ENCODE measurements at places on chromosomes 6 and 20.

- no peak for DNase-seq
These were observed 161.0 kb downstream of the MCHR2 start for GRCh38 chr6:99833034-99833433.

GRCh38 chr20:57902473-57902872 lies 192.7 kb upstream of the PMEPA1 start:
- DNase-seq = no peak

GRCh38 chr20:48679599-48679998 lies 148.2 kb downstream of the PREX1 start:
- no peak for DNase-seq

GRCh38 chr6:16292942-16293341 lies 54.6 kb downstream of the GMPR start:
- no peak for DNase-seq

DNA sequence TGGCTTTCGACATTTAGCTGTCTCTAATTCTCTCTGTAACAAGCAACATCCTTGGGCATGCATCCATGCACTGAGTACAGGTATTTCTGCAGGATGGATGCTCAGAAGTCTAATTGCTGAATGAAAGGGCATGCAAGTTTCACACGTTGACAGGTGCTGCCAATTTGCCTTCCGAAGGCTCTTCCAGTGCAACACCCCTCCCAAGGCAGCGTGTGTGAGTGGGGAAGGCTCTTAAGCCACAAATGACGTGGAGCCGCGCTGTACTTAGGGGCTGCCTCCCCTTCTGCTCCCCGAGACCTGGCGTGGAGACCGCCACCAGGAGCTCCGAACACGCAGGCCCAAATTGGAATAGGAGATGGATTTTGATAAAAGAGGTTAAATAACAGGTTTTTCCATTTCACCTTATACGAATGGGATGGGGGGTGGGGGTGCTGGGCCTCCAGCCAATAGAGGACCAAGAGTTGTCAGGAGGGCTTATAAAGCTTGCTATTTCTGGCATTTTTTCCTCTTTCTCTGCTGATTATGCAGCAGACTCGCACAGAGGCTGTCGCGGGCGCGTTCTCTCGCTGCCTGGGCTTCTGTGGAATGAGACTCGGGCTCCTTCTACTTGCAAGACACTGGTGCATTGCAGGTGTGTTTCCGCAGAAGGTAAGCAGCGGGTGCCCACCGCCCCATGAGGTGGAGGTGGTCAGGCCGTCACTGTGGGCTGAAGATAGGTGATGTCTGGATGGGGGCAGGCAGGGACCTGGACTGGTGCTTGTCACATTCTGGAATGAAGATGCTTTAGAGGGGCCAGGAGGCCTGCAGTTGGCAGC lies 30.9 kb downstream of the TOX2 start:
- no peak for DNase-seq

GRCh38 chr6:24927277-24927955 lies 8.3 kb downstream of the RIPOR2 start:
- DNase-seq = no peak

DNA sequence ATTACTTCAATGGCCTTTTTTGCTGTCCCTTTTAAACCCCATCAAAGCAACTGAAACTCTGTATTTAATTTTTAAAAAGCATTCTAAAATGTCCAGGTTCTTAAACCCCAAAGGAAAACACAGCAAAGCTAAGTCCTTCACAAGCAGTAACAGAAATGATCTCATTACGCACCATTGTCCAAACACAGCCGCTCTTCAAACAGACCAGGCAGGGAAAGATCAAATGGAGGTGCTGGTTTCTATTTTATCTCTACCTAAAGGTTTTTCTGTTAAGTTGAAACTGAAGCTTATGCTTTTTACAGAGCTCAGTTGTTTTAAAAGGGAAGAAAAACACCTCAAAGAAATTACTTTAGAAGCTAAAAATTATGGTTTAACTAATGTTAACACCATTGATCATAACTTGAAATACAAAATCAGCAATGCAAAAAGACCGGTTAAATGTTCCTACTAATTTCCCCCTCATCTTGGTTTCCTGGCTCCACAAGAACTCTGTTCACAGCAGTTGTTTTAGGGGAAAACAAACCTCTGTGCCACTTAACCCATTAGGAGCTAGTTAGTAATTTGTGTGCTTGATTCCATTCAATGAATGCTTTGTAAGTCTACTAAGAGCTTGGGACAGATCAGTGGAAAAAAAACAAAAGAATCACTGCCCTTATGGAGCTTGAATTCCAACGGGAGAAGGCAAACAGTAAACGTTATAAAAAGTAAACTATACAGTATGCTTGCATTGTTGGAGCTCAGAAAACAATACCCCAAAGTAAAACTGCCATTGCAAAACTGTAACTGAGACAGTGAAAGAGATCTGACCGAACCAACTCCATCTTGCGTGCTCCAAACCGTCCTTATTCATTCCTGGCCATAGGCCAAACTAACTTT lies 87.4 kb downstream of the CD24 start:
- DNase-seq = no peak

- DNase-seq = no peak
These were observed 103.8 kb downstream of the RALGAPA2 start for GRCh38 chr20:20608641-20609040.

DNA sequence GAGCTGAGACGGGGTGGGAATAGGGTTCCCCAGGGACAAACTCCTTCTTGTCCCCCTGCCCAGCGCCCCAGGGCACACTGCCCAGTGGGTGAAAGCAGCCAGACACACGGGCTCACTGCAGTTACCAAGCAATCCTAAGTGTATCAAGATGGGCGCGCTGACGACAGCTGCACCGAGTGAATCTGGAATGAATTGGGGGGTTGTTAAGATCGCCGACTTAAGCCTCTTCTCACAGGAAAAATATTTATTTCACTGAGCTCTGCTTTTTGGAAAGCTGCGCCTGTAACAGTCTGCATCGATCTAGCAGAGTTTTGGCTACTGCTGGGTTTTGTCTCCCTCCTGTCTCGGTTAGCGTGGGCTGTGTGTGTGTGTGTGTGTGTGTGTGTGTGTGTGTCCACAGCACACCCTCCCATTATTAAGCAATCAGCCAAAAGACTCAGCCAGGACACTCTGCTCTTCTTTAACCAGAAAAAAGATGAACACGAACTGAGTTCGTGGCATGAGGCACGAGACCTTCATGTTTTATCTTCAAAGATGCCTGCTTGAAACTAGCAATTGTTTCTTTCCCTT lies 35.9 kb downstream of the RIPOR3 start:
- no peak for DNase-seq

- DNase-seq = no peak
These were observed 99.2 kb downstream of the MYLK4 start for GRCh38 chr6:2651536-2651935.

DNA sequence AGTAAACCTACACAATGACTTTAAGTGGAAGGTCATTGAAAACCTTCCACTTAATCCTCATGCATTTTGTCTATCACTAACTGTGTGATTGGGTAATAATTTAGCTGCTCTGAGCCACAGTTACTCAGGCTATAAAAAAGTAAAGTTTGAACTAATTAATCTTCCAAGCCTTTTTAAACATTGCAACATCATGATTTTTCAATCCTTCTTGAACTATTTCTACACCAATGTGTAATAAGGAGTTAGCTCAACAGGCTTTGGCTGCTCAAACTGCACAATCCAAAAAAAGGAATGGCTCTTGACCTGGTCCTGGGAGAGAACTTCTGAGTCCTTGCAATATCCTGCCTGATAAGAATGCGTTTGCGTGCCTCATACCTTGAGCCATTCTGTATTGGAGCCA lies 34.8 kb upstream of the FILIP1 start:
- no peak for DNase-seq

DNA sequence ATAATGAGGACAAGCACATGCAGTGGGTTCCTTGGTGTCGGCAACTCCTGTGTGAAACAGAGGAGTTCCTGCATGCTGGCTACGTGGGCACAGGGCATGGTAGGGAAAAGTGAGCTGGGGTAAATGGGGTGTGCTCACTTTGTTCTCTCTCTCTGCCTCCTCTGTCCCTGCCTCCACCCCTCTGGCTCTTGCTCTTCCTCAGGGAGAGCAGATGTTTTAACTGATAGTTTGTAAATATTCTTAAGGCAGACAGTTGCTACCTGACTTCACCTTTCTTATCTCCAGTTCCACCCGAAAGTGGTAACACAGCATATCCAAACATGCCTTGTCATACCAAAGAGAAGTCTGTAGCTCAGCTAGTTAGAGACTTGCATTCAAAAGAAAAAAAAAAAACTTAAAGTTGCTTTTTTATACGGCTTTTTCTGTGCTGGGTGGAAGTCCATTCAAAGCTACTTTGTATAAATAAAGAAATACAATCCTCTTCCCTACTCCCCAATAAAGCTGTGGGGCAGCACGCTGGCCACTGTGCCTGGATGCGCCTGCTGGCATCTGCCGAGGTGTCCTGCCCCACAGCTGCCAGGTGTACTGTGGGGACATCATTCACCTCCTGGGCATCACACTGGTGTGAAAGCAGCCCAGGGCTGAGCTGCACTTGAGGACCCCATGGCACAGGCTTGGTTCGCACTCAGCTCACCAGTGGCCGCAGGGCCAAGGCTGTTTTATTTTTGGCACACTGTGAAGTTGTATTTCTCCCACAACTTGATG lies 93.6 kb downstream of the FOXC1 start:
- no peak for DNase-seq

DNA sequence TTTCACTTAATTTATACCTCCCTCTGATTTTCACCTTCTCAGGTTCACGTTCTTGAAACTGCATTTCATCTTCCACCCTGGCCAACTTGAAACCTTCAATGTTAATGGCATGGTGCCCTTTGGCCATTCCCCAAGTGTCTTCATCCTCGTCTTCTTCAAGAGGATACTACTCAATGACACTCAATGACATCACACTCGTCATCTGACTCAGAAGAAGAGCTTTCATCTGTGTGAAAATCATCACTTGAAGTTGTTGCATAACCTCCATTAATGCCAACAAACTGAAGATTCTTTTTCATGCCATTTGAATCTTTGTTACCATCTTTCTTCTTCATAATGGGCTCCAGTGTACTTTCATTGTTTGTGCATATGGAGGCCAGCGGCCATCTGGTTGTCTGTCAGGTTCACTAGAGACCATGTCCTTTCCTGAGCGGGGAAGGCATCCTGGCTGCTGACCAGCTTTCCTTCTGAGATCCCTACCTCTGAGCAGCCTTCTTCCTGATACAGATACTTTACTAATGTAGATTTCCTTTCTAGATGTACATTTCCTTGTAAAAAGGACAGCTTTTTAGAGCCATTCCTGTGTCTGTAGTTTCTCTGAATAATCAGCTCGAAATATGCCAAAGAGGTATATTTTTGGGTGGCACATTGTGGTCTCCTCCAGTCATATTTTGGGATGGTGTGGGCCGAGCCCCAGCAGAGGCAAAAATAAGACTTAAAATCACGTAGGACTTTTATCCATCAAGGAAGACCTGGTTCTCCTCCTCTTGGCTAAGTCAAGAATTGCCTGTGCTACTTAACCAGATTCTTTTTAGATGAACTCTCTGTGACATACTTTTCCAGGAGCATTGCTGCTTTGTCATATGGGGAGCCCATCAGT lies 21.3 kb downstream of the TRMT6 start:
- no peak for DNase-seq

GRCh38 chr20:21182832-21183563 lies 57.1 kb downstream of the KIZ start:
- DNase-seq = no peak

GRCh38 chr6:36852481-36853147 lies 13.4 kb upstream of the CPNE5 start:
- no peak for DNase-seq

- DNase-seq = no peak
These were observed 63.3 kb downstream of the PLCG1 start for GRCh38 chr20:41200446-41201202.

DNA sequence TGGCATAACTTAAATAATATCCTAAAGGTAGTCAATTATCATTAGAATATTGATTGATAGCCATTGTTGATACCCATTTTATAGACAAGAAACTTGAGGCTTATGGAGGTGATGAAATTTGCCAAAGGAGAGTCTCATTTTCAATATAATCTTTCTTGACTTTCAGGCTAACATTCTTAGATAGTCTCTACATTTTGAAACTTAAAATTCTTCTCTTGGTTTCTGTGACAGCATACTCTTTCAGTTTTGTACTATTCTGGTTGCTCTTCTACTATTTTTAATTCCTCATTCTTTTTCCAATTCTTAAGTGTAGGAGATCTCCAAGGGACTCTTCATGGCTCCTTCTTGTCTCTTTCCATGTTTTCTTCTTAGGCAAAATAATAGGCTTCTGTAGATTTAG lies 3.7 kb upstream of the SH3BGRL2 start:
- DNase-seq = no peak

DNA sequence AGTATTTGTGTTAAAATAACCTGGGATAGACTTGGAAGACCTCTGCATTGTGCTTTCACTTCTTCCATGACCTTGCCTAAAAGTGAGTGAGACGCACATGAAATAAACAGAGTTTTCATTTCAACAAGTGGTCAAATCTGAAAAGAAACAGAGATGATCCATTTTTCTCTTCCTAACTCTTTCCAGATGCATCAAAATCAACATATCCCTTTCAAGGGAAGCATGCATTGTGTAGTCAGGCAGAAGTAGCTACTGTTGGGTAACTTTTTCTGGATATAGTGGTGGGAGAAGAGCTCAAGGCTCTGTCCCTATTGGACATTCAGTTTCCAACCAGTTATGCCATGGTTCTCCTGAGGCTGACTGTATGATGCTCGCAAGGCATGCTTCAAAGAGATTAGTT lies 233.0 kb upstream of the JAG1 start:
- no peak for DNase-seq

DNA sequence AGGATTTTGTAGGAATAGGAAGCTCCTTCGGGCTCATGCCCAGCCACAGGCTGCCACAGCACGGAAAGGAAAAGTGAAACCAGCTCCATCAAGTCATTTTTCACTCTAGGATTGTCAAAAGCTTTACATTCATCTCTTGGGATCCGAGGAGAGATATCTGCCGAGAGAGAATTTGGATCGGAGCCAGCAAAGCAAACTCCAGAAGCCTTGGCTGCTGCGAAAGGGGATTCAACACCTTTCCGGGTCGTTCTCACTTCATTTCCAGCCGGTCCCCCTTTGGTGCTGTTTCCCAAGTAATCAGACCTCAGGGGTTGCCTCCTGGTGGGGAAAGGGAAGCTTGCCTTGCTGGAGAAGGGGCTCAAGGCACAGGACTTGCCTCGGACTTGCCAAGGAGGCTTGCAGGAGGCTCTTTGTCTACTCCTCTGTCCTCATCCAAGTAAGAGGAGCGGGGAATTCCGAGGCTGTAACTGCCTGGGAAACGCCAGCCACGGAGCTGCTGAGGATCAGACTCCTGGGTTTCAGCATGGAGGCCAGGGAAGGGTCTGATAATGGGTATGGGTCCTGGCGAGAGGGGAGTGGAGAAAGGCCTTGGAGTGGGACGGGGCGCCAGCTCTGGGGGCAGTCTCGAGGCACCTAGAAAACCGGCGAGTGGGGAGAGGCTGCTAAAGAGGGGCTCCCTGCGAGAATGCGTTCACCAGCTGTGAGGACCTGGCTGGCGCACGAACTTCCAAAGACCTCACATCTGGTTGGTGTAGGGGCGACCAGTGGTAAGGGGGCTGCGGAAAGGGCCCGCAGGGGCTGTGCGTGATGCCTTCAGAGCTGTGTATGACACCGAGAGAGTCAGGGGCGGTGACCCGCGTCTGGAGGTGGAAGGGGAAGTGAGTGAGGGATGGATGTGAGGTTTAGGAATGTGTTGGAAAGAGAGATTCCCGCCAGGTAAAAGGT lies 702 bp downstream of the ETV7 start:
- DNase-seq = peak; percentile 21

GRCh38 chr6:64774881-64775280 lies 932.1 kb downstream of the EYS start:
- no peak for DNase-seq
